ENCODE measurements at places on chromosomes 5 and 9. TPM values are rescaled to one million over a fixed set of nuclear protein-coding genes. Genes with fewer than 3 reads are reported as not detected.

Gene OTP
- not detected for total RNA-seq

- no peak overlapping the region for H3K27ac ChIP-seq
- H3K36me3 ChIP-seq, result no peaks in the 10 kb centered on the region
- no peaks in the 10 kb centered on the region for H3K4me1 ChIP-seq
- no peak for DNase-seq
- H3K27me3 ChIP-seq, result no peaks in the 10 kb centered on the region
Observed at GRCh38 chr5:160699301-160699700, 152.7 kb downstream of the ATP10B start.

- H3K36me3 ChIP-seq, result no peaks in the 10 kb centered on the region
- H3K4me1 ChIP-seq, result no peaks in the 10 kb centered on the region
- no peaks in the 10 kb centered on the region for H3K27me3 ChIP-seq
- H3K4me3 ChIP-seq, result no peak overlapping the region
- H3K27ac ChIP-seq, result no peak overlapping the region
- DNase-seq, result no peak
Observed at GRCh38 chr5:125306741-125307140, 560.3 kb upstream of the ZNF608 start.

GRCh38 chr9:18588002-18588401, 114.0 kb downstream of the ADAMTSL1 start:
- no peak for DNase-seq
- H3K27ac ChIP-seq, result no peak overlapping the region
- no peak overlapping the region for H3K4me3 ChIP-seq

DNA sequence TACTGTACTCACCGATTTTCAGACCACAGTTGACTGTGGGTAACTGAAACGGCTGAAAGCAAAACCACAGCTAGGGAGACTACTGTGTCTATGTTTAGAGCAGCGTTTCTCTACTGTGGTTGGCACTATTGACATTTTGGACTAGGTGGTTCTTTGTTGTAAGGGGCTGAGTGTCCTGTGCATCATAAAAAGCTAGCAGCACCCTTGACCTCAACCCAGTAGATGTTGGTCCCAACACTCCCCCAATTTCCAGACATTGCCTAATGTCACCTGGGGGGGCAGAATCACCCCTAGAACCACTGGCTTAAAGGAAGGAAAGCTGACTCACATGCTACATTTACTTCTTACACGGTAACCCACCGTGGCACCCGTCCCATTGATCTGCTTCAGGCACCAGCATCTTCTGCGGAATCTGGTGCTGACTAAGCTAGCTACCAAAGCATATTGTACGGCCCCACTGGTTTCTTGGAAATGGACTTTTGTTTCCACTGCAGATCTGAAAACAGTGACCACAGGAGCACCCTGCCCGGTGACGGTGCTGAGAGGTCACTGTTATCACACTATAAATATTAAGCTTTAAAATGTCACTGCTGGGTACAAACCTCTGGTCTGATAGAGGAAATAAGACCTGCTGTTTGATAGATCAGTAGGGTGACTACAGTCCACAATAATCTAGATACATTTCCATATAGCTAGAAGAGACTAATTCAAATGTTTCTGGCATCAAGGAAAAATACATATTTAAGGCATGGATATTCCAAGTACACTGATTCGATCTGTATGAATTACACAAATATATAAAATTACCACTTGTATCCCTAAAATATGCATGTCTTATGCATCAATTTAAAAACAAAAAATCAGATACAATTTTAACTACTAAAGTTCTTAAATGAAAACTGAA, 151.4 kb downstream of the HSD17B3 start:
- no peak for DNase-seq
- H3K27me3 ChIP-seq, result peaks cover 11% of the 10 kb centered on the region
- H3K4me1 ChIP-seq, result no peaks in the 10 kb centered on the region
- no peak overlapping the region for H3K27ac ChIP-seq
- H3K4me3 ChIP-seq, result no peak overlapping the region

Data from heart right ventricle (tissue), 16 donors.